Cortex of kidney (tissue), 1 donor: ENCODE measurements at places on chromosomes 5 and 9.

DNA sequence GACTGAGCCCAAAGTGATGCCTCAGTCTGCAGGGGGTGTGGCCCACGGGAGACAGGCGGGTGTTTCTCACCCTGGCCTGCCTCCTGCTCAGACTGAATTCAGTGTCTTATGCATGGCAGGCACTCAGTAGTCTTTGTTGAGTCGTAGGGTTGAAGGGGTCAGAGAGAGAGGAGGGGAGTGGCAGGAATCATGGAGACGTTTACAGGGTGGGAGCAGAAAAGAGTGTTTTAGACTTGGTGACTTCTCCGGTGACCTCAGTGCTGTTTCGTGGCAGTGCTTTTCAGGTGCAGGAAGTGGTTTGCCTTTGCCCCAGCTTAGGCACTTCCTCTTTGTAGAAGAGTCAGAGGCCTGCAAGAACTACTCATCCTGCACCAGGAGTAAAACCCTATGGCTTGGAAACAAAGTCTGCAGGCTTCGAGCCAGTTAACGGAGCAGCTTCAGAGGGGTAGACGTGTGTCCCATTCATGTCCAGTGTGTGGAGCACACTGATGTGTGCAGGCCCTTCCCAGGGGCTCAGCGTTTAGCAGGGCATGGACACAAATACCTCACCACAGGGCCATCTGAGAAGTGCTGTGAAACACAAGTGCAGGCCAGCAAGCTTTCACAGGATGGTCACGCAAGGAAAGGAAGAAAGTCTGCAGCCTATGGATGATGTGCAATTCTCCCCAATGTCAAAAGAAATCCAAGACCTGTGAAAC lies 24.5 kb upstream of the SEMA4D start:
- DNase-seq = no peak

DNA sequence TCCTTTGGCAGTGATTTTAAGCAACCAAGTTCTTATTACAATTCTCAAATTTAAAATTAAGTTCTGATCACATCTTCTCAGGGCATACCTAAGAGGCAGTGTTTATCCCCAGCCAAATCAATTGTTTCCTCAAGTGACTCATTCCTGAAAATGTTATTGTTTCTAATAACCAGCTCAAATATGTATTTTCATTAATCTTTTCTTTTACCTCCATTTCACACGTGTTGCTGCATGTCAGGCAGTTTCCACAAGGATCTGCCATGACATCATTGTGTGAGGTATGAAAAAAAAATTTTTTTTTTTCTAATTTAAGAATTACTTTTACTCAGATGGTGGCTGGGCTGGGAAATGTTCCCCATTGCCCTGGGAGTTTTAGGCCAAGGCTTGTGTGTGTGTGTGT lies 113.0 kb upstream of the NTRK2 start:
- no peak for DNase-seq

DNA sequence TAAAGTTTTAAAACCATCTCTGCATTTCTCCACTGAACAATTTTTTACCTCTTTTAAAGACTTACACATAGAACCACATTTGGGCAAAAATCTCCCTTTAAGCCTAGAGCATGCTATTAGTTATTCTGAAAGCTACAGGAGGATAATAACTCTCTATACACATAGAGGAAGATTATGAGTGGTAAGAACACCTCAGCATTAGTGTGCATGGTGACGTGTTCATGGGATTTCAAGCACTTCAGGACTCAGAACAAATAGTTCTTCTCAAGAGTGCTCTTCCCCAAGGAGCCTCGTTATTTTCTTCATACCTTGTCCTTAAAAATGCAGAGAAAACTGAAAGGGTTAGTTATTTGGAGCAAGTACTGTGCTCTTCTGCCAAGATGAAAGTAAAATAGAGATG lies 256.9 kb upstream of the TUSC1 start:
- no peak for DNase-seq

GRCh38 chr9:6894135-6894534 lies 136.4 kb downstream of the KDM4C start:
- no peak for DNase-seq

DNA sequence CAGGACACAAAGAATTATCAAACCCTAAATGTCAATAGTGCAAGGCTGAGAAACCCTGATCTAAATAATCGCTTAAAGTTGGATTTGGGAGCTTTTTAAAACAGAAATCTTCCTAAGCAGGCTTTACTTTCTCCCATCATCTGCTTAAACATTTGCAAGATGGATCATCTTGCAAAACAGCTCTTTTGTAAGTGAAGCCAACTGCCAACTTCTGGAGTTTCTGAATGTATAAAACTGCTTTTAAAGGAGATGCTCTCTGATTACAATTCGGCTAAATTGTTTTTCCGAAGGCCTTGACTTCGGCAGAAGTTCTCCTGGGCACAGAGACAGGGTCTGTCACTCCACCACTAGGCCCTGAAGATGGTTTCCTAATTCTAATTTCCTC lies 1.3 kb downstream of the PTPN3 start:
- no peak for DNase-seq

GRCh38 chr5:127930311-127930710 lies 153.3 kb upstream of the SLC12A2 start:
- DNase-seq = no peak

GRCh38 chr5:36877667-36878391 lies 1.3 kb downstream of the NIPBL start:
- DNase-seq = no peak

GRCh38 chr5:132065351-132065937 lies 5.0 kb downstream of the IL3 start:
- no peak for DNase-seq

DNA sequence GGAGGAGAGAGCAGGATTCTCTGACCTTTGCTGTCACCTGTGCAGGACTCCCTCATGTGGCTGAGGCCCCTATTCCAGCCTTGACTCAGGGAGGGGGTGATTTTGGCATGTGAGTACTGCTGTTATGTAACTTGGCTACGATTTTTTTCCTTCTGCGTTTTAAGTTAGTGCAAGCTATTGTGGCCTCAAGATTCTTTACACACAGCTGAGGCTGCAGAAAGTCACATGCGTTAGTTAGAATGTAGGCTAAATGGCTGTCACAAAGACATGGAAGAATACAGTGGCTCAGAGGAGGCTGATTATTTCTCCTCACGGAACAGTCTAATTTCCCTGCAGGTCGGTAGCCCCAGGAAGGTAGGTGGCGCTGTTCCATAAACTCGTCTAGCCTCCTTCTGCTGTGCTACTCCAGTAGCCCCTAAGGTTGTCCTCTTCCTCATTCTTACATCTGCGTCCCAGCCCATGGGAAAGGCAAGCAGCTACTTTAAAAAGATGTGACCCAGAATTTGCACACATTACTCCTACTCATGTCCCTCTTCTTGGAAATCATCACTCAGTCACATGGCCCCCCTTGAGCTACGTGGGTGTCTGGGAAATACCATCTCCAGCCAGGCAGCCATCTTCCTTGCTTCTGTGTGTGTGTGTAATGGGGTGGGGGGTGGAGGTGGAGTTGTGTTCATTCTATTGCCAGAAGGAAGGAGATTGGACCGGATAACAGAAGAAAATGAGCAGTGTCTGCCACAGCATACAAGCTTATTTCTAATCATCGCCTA lies 486.6 kb downstream of the CCDC171 start:
- DNase-seq = no peak

DNA sequence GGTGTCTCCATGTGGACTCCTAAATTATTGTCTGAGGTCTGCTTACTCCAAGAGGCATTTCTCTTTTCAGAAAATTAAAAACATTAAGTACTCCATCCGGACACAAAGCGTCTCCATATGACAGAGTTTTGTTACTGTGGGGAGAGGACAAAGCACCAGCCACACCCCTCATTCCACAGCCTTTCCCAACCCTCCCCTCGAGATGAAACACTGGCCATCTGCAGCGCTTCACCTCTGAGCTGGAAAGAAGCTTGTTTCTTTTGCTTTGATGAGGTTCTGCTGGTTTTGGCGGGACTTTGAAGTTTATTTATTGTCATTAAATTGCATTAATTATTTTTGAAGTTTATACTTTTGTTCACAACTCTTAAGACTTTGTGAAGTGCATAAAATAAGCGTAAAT lies 27.6 kb upstream of the NKD2 start:
- no peak for DNase-seq

- DNase-seq = no peak
Observed at GRCh38 chr5:8317335-8317734, 448.4 kb downstream of the MTRR start.

- no peak for DNase-seq
Observed at GRCh38 chr9:2307480-2307879, 292.3 kb downstream of the SMARCA2 start.

DNA sequence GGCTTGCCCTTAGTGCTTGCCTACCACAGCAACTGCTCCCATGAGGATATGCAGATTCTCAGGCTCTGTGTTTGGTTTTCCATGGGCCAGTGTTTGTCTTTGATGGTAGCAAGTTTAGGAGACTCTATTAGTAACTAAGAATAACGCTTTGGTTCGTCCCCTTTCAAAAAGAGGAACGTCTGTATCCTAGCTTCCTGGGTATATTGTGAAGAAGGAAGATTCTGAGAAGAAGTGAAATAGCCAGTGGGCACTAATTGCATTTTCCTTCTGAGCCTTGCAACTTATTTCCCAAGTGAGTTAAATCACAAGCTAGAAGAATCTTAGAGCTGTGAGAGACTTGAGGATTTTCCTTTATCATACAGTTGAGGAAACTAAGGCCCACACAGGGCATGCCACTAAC lies 376.8 kb downstream of the PIK3R1 start:
- no peak for DNase-seq

- no peak for DNase-seq
Observed at GRCh38 chr5:88489364-88489763, 220.7 kb upstream of the TMEM161B start.

GRCh38 chr5:152505442-152506042 lies 100.5 kb upstream of the NMUR2 start:
- no peak for DNase-seq

DNA sequence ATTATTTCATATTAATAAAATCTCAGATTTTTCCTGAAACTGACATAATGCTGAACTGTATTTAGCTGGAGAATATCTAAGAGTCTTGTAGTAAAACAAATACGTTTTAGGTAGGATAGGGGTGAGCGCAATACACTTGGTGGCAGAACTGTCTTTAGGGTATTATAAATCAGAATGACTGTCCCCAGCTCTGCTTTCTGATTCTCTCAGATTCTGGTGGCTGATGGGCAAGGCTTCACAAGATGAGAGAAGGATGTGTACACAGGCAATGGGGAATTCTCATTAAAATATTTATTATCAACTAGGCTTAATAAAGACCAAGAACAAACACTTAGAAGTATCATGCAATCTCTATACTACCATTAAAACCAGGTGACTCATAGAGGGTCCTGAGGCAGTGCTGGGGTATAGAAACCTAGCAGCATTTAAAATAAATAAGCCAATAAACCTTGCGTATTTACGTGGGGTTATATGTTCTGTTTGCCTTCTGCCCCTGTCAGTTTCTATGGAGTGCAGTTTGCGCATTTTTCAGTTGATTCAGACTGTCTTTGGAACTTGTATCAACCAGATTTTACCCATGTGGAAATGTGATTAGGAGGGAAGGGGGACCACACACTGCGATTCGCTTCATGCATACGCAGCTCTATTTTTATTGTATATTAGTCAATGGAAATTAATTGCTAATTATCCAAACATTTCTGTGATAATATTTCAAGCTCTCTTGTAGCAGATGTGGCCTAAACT lies 1150.7 kb upstream of the WWC1 start:
- DNase-seq = no peak

DNA sequence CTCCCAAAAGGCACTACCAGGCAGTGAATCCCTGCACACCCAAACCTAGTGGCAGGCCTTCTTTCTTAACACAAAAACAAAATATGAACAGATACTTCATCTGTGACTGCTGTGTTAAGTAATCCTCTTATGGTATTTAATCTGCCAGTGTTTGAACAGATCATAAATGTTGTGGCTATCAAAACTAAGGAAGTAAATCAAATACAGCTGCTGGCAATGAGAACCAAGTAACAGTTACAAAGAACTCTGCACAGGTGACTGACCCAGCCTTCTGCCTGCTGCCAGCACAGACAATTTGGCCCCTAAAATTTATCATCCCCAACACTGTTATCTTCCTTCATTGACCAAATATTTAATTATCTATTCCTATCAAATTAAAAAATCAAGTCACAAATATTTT lies 78.0 kb downstream of the GNAQ start:
- DNase-seq = no peak

DNA sequence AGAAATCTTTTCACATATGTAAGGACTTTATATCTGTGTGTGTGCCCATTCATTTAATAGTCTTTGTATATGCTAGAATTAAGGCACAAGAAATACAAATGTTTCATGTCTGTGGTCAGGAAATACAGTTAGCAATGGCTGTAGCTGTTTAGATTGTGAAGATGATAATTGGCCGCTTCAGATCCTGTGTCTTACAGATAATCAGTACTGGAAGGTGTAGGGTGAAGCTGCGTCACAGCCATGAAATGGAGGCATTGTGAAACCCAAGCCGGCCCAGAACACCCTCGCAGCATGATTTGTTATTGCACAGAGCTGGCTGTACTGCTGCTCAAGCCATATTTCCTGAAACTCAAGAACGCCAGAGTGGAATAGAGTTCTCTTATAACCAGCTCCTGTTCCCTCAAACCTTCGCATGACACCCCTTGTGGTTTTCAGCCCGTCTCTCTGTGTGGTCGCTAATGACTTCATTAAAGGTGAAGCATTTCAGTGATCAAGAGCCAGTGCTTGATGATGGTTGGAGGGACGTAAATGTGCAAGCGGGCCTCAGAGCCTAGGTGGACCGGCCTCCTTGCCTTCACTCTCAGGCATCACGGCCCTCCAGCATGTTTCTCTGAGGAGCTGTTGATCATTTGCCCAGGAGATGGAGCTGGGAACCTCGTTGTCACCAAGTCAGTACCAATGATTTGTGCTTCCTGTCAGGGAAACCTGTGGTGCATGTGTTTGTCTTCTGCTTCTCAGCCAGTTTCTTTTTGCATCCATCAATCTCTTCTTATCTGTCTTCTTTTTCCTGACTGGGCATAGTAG lies 80.1 kb downstream of the F2RL2 start:
- no peak for DNase-seq

DNA sequence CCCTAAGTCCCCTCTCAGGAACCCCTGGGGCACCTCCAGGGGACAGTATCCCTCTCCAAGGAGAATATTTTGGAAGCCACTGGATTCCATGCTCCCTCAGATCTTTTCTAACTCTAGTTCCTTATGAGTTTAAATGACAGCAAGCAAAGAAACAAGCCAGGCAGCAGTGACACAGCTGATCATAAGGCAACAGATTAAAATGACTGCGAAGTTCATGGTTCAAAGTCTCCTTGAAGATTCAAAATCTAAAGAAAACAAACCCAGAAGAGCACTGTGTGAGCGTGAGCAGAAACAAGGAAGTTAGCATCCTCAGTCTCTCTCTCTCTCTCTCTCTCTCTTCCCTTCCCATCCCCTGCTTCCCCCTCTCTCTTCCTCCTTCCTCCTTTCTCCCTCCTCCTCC lies 316.7 kb upstream of the SLC30A5 start:
- DNase-seq = no peak
